ENCODE measurements at places on chromosomes 1 and 21.

DNA sequence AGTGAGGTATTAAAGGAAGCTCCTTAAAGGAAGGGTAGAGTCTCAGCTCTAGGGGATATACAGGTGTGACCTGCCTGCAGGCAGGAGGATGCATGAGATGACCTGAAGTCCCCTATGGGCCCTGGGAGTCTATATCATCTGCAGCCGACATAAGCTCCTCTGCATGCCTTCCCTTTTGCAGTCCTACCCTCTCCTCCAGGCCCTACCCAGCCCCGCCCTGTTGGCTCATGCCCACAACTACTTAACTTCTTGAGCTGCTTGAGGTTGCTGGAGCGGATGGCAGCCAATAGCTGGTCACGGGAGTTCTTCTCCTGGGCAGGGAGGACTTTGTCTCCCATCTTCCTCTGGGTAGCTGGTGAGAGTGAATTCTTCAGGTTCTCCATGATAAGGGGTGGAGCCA, 10.3 kb downstream of the SHISA4 start:
- DNase-seq = no peak

- no peak for DNase-seq
Observed at GRCh38 chr1:63790989-63791388, 17.2 kb downstream of the ROR1 start.

- no peak for DNase-seq
Observed at GRCh38 chr1:22237433-22238093, 94.7 kb upstream of the WNT4 start.

GRCh38 chr1:59411147-59411546, 114.3 kb downstream of the FGGY start:
- DNase-seq = no peak

- no peak for DNase-seq
Observed at GRCh38 chr1:31387612-31388011, 14.7 kb upstream of the FABP3 start.

- DNase-seq = no peak
Observed at GRCh38 chr1:63907051-63907450, 133.2 kb downstream of the ROR1 start.

GRCh38 chr1:100578201-100578600, 40.3 kb downstream of the GPR88 start:
- DNase-seq = no peak

GRCh38 chr1:203017692-203018091, 8.6 kb upstream of the PPFIA4 start:
- no peak for DNase-seq

- DNase-seq = no peak
Observed at GRCh38 chr21:35427320-35428000, 378.4 kb upstream of the RUNX1 start.
